ENCODE measurements at places on chromosomes 6 and 20. TPM values are rescaled to one million over a fixed set of nuclear protein-coding genes. Genes with fewer than 3 reads are reported as not detected.

DNA sequence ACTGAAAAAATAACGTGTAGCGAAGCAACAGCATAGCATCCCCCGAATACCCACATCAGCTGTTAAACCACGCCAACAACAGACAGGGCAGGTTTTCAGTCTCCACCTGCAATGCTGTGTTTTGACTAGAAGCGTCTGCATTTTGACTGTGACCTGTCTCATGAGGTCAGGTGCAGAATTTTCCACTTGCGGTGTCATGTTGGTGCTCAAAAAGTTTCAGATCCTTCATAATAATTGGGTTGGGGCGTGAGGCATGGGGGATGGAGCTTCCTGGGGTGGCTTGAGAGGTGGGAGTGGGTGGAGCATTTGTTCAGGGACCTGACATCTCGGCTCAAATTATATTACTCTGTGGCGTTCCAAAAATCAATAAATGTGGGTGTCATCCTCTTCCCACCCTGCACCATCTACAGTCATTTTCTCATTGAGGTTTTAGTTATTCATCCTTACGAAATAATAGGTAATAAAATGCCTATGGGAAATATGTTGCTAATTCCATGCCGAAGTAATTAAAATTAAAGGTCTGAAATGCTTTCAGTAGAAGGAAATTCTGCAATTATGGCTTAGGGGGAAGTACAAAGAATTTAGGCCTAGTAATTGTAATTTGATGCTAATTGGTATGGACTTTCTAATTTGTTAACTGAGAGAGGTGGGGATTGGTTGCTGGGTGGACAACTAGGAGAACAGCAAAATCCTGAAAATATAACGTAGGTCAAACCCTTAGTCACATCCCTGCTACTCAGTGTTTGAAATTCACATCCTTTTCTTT lies 81.0 kb downstream of the TIAM2 start:
- no peak for DNase-seq
- no peak overlapping the region for H3K4me3 ChIP-seq
- H3K4me1 ChIP-seq: peaks cover 18% of the 10 kb centered on the region
- H3K27me3 ChIP-seq: no peaks in the 10 kb centered on the region

Gene PHACTR1
- polyA plus RNA-seq: 2.4 TPM

Gene TP53INP2
- 18.3 TPM for polyA plus RNA-seq

Gene TMC2
- polyA plus RNA-seq: not detected

DNA sequence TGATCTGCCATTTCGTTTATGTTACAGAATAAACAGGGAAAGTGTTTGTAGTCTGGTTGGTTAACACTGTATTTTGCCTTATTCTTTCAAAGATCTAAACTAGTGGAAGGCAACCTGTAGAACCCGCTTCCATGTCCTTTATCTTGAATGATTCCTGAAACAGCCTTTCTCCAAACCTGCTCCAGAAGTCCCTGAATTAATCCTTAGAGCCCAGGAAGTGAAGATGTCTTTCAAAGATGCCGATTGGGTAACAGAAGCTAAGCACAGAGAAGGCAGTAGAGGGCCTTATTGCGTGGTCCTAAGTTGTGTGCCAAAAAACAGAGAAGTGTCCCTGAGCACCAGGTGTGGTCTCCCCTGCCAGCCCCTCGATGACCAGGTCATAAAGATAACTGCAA lies 19.2 kb upstream of the ZSCAN16 start:
- peaks cover 3% of the 10 kb centered on the region for H3K27me3 ChIP-seq
- peak overlapping the region; percentile 70 for H3K4me3 ChIP-seq
- peaks cover 6% of the 10 kb centered on the region for H3K4me1 ChIP-seq
- no peak for DNase-seq
- H3K27ac ChIP-seq: no peak overlapping the region
- H3K36me3 ChIP-seq: no peaks in the 10 kb centered on the region

- no peaks in the 10 kb centered on the region for H3K36me3 ChIP-seq
- no peak overlapping the region for H3K27ac ChIP-seq
- no peak for DNase-seq
- peaks cover 2% of the 10 kb centered on the region for H3K27me3 ChIP-seq
- H3K4me3 ChIP-seq: no peak overlapping the region
- H3K4me1 ChIP-seq: no peaks in the 10 kb centered on the region
These were observed 51.4 kb upstream of the BLCAP start for GRCh38 chr20:37579106-37579505.

- no peak overlapping the region for H3K27ac ChIP-seq
- H3K27me3 ChIP-seq: no peaks in the 10 kb centered on the region
- DNase-seq: no peak
- H3K36me3 ChIP-seq: peaks cover 3% of the 10 kb centered on the region
- H3K4me1 ChIP-seq: peaks cover 18% of the 10 kb centered on the region
These were observed 29.3 kb downstream of the SRC start for GRCh38 chr20:37375227-37375626.

DNA sequence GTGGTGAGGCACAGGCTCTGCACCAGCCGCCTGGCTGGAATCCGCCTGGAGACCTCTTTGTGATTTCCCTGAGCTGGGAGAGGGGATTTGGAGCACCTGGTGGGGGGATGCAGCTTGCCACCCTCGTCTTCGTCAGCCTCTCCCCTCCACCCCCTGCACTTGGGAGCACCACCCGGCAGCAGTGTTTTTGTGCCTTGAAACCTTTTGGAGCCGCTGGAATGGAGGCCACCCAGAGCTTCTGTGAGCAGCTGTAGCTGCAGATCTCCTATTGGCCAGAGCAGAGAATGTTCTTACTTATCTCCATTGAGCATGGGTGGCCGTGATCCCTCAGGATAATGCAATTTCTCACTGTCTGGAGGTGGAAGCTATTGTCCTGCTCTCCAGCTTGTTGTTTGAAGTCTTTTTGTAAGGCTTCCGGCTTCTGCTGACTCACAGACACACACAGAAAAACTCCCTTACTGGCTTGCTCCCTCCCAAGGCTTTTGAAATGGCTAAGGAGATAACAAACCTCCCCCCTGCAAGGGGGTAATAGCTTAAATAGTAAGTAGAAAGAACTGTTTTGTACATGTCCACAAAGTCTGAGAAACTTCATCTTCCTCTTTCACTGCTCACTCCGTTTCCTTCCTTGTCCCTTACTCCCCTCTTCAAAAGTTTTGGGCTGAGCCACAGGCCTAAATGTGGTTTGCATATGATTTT lies 271.2 kb downstream of the PRL start:
- DNase-seq: peak; percentile 95
- H3K4me1 ChIP-seq: peaks cover 16% of the 10 kb centered on the region
- H3K27me3 ChIP-seq: no peaks in the 10 kb centered on the region
- peak overlapping the region; percentile 86 for H3K27ac ChIP-seq

DNA sequence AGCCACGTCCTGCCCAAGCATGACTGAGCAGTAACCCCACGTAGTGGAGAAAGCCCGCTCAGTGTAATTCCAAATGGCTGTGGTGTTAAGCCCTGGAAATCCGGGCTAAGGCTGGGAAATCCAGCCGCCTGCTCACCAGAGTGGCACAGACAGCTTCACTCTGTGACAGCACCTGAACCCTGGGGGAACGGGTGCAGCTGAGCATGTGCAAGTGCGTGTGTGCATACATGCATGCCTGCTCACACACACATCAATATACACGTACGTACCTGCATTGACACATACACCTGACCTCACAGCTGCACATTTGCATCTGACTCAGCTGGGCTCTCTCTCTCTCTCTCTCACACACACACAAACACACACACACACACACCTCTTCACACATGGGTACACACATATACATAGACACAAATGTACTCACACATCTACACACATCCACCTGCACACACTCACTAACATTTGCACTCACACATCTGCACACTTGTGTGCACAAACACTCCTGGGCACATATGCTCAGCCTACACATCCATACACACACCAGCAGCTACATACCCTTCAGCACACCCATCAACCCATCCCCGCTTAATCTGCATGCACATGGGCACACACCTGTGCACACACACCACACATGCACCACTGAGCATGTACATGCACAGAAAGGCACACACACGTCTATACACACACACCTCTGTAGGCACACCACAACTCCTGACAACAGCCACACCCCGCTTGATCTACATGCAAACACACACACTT lies 114.1 kb downstream of the GRM4 start:
- H3K4me3 ChIP-seq: no peak overlapping the region
- H3K27ac ChIP-seq: no peak overlapping the region
- DNase-seq: no peak
- H3K4me1 ChIP-seq: no peaks in the 10 kb centered on the region
- no peaks in the 10 kb centered on the region for H3K36me3 ChIP-seq
- H3K27me3 ChIP-seq: no peaks in the 10 kb centered on the region

DNA sequence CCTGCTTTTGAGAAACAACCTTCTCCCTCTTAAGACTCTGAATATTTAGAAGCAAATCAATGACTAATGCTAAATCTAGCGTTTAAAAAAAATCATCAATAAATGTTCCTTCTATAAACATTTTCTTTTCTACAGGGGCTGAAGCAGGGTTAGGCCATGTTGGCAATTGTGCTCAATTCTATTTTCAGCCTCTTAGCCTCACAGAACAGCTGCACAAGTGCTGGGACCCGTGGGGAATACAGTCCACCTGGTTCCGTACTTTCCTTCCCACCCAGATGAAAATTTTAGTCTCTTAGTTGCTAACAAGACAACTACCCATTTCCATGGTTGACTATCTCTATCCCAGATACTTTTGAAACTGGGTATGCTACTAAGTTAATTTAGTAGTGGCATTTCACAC lies 138.6 kb downstream of the RPS12 start:
- H3K27me3 ChIP-seq: no peaks in the 10 kb centered on the region
- H3K27ac ChIP-seq: no peak overlapping the region
- H3K36me3 ChIP-seq: no peaks in the 10 kb centered on the region

GRCh38 chr20:48822178-48822577 lies 5.6 kb downstream of the PREX1 start:
- H3K4me3 ChIP-seq: no peak overlapping the region
- H3K36me3 ChIP-seq: peaks cover 12% of the 10 kb centered on the region
- no peak for DNase-seq
- H3K4me1 ChIP-seq: peaks cover 54% of the 10 kb centered on the region

DNA sequence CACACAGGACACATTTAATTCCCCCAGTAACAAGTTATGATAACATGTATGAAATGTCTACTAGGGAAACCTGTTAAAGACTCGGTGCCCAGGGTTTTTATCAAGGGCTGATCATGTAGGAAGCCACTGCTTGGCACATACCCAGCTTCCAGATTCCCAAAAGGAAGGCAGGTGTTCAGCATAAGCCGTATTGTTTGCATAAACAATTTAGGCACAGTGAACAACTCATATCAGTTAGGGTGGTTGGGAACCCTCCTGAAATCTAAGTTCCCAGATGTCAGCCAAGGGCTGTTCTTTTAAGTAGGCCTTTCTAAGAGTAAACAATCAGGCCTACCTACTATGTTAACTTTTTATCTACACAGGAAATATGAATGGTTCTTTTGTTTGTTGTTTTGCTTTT lies 74.1 kb downstream of the ASXL1 start:
- peak overlapping the region; percentile 75 for H3K27ac ChIP-seq
- peaks cover 56% of the 10 kb centered on the region for H3K36me3 ChIP-seq
- H3K4me3 ChIP-seq: no peak overlapping the region
- peaks cover 32% of the 10 kb centered on the region for H3K4me1 ChIP-seq
- peak; percentile 52 for DNase-seq

- DNase-seq: no peak
- H3K36me3 ChIP-seq: no peaks in the 10 kb centered on the region
- H3K27ac ChIP-seq: no peak overlapping the region
These were observed 245.3 kb upstream of the UFL1 start for GRCh38 chr6:96276305-96276704.

- no peak for DNase-seq
- no peak overlapping the region for H3K4me3 ChIP-seq
- H3K4me1 ChIP-seq: peaks cover 11% of the 10 kb centered on the region
- no peaks in the 10 kb centered on the region for H3K36me3 ChIP-seq
- H3K27me3 ChIP-seq: no peaks in the 10 kb centered on the region
These were observed 211.1 kb downstream of the GMDS start for GRCh38 chr6:2034256-2034655.

Gene MUC22
- not detected for polyA plus RNA-seq

Gene AP5S1
- polyA plus RNA-seq: 15.7 TPM

GRCh38 chr20:19406381-19406780 lies 193.9 kb downstream of the SLC24A3 start:
- no peaks in the 10 kb centered on the region for H3K4me1 ChIP-seq
- H3K27ac ChIP-seq: no peak overlapping the region
- no peaks in the 10 kb centered on the region for H3K36me3 ChIP-seq
- no peak overlapping the region for H3K4me3 ChIP-seq

GRCh38 chr6:161618831-161619454 lies 345.1 kb upstream of the AGPAT4 start:
- no peaks in the 10 kb centered on the region for H3K36me3 ChIP-seq
- no peaks in the 10 kb centered on the region for H3K27me3 ChIP-seq
- H3K4me3 ChIP-seq: no peak overlapping the region
- no peaks in the 10 kb centered on the region for H3K4me1 ChIP-seq
- H3K27ac ChIP-seq: no peak overlapping the region

Gene SCUBE3
- 1.0 TPM for polyA plus RNA-seq

GRCh38 chr6:73207221-73207837 lies 18.0 kb downstream of the KHDC1L start:
- H3K27ac ChIP-seq: no peak overlapping the region

DNA sequence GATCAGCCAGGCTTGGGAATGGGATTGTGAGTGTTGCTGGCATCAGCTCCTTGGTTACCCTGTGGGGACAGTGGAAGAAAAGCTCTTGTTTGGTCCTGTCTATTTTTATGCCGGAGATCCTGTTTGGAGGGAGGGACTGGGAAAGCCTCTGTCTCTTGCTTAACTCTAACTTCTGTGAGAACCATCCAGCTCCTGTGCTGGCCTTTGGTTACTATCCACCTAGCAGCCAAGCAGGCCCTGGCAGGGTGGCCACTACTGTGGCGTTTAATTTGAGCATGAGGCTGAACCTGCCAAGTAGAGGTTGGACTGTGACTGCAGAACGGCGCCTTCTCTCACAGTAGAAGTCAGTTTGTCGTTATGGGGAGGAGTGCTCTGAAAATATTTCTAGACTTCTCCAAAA lies 193.3 kb downstream of the UTRN start:
- no peak overlapping the region for H3K4me3 ChIP-seq
- H3K36me3 ChIP-seq: peaks cover 10% of the 10 kb centered on the region
- H3K27ac ChIP-seq: no peak overlapping the region
- no peaks in the 10 kb centered on the region for H3K27me3 ChIP-seq
- DNase-seq: no peak

Gene MAP1LC3A
- polyA plus RNA-seq: 54.1 TPM

DNA sequence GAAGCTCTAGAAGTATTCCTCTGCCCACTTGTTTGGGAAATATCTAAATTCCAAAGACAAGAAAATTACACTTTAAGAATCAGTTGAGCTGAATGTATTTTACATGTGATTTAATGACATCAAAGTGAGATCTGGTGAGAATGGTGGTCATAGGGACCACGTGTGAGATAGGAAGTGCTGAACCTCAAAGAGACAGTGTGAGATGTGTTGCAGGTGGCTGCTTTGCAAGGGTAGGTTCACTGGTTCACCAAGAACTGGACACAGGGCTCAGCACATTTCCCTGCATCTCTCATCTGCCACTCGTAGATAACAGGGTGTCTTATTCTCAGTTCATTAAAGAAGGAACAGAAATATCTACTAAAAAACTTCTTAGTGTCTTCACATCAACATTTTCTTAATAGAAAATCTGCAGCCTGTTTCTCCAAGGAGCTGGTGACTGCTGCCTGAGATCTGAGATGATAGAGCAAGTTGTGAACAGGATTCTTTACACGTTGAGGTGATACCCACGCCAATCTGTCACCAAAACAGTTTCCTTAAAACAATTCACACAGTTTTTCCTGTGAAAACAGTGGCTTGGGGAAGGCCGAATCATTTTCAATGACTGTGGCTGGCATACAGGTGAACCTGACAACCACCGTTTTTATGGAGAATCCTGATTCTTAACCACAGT lies 7.2 kb downstream of the CCR6 start:
- H3K27ac ChIP-seq: no peak overlapping the region
- no peak overlapping the region for H3K4me3 ChIP-seq
- H3K4me1 ChIP-seq: no peaks in the 10 kb centered on the region
- H3K36me3 ChIP-seq: no peaks in the 10 kb centered on the region
- H3K27me3 ChIP-seq: no peaks in the 10 kb centered on the region
- no peak for DNase-seq

Data from endothelial cell of umbilical vein (primary cell).